ENCODE measurements at places on chromosomes 3 and 15.

- no peak for DNase-seq
Observed at GRCh38 chr3:147540921-147541320, 131.8 kb downstream of the ZIC1 start.

DNA sequence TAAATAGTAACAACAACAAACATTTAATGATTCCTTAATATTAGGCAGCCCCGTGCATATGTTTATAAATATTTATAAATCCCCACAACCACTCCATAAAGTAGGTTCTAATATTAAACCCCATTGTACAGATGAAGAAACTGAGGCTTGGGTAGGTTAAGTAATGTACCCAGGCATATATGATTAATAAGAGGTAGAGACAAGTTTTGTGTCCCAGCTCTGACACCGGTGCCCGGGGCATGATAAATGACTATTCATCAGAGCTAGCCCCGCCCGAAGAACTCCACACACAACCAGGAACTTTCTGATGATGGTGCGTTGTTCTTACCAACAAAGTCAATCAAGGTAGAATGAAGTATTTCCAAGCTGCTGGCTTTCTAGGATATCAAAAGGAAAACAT is 19.4 kb downstream of the CDCP1 start:
- no peak for DNase-seq

DNA sequence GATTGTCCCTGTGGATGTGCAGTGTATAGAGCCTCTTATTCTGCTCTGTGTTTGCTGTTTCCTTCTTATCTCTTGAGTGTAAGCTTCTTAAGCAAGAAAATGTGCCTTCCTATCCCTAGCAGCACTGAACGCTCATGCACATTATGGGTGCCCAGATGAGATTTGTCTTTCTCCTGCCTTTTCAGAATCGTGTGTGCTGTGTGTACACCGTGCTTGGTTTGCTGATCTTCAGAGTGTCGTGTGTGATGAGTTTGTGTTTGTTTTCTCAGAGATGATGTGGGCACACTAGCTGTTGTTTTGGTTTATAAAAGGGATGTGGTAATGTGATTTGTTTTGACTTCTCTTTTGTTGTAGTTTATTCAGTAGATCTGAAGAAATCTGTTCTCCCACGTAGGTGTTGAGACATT is 19.7 kb downstream of the GPR171 start:
- DNase-seq: no peak

DNA sequence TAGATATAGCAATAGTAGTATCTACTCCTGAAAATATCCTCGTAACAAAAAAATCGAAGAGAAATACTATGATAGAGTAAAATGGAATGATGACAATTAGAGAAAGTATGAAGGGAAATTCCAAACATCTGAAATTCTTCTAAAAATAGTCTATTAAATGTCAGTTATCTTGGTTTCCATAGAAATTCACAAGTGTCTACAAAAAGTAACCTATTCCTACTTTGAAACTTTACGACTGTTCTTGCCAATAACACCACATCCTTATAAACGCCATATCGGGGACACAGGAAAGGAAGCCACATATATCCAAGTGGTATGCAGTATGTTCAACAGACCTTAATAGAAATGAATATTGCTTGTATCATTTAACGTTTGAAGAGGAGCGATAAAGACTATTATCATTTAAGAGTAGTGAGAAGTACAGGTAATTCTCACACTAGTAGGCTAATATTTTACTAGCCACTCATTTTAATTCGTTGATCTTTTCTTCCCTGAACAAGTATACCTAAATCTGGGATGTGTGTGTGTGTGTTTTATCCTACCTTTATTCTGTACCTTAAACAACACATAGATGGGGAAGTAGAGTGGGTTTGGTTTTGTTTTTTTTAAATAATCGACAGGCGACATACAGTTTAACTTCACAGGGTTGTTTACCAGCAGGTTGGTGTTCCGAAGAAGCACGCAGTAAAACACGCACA is 1.2 kb downstream of the GPR176 start:
- peak; percentile 89 for DNase-seq

GRCh38 chr3:197008436-197009209 is 21.0 kb downstream of the MELTF start:
- no peak for DNase-seq
